ENCODE measurements at places on chromosomes 3 and 15. TPM values are rescaled to one million over a fixed set of nuclear protein-coding genes. Genes with fewer than 3 reads are reported as not detected.

Gene RTP1
- total RNA-seq, result not detected

Gene STRA6
- total RNA-seq, result 0.25 TPM

- DNase-seq, result no peak
Measured at GRCh38 chr3:105362021-105362665, 4.6 kb upstream of the ALCAM start.

Gene AGBL1
- total RNA-seq, result not detected

DNA sequence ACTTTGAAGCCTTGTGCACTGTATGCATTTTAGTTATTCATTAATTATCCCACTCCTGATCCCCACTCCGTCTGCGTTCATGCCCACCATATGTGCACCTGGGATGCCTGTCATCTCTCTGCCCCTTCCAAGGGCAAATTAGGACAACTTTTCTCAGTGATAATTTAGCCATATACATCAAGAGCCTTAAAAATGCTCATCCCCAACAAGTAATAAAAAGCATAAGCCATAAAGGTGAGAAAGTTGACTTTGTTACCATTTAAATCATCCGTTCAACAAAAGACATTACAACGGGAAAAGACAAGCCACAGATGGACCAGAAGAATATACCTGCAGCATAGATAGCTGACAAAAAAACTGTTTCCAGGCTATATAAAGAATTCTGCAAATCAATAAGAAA lies 131.4 kb upstream of the LINGO1 start:
- DNase-seq, result no peak

Gene CAV3
- total RNA-seq, result not detected

Gene ST8SIA2
- not detected for total RNA-seq

DNA sequence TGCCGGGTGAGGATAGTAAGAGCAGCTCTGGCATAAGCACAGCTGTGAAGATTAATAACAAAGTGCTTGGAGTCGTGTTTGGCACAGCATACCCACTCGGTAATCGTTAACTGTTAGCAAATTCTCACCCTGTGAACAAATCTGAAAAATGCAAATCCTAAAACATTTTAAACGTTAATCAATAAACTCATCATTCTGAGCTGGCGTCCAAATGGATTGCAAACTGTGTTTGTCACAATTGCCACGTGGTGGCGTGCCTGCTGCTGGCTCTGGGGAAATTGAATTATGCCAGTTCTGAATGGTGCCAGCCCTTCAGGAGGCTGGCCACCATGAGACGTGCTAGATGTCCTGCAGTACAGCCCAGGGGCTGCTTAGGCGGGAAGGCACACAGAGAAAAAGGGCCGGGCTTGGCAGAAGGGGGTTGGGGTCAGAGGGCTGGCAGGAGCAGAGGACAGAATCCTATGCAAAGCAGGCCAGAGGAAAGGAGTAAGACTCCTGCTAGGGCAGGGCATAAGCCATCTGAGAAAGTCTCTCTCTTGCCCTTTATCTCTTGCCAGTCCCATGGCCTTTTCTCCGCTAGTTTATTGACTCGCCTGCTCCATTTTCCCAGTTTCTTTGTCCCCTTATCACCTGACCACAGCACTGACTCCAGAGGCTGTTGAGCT lies 22.1 kb upstream of the POLG start:
- no peak for DNase-seq

- DNase-seq, result no peak
Measured at GRCh38 chr3:34388830-34389229, 590.4 kb downstream of the PDCD6IP start.

Gene MAN2C1
- 135 TPM for total RNA-seq

Gene SCN11A
- total RNA-seq, result 0.12 TPM

GRCh38 chr3:35968043-35968622 lies 328.8 kb downstream of the ARPP21 start:
- no peak for DNase-seq

DNA sequence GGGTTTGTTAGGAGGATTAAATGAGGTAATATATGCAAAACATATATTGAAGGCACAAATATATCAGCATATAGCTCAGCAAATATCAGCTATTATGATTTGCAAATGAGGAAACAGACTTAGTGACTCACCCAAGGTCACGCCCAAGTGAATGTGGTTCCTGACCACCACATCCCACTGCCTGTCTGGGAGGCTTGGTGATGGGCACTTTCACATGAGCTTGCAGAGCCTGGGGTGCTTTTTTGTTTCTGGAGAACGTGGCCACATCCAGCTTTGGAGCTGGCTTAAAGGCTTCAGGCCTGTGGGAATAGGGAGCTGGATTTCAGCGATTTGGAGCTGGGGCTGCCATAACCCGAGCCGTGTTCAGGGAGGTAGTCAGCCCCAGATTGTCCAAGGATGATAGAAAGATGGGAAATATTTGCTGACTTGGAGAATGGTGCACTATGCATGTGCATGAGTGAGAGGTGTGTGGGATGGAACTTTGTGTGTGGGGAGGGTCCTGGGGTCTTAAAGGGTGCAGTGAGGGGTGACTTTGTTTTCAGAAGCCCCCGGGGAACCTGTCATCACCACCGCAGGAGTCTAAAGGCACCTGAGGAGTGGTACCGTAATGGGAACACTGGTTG lies 12.0 kb upstream of the FGD5 start:
- peak; percentile 20 for DNase-seq

- DNase-seq, result no peak
Measured at GRCh38 chr3:42823351-42823750, 14.1 kb downstream of the ACKR2 start.

DNA sequence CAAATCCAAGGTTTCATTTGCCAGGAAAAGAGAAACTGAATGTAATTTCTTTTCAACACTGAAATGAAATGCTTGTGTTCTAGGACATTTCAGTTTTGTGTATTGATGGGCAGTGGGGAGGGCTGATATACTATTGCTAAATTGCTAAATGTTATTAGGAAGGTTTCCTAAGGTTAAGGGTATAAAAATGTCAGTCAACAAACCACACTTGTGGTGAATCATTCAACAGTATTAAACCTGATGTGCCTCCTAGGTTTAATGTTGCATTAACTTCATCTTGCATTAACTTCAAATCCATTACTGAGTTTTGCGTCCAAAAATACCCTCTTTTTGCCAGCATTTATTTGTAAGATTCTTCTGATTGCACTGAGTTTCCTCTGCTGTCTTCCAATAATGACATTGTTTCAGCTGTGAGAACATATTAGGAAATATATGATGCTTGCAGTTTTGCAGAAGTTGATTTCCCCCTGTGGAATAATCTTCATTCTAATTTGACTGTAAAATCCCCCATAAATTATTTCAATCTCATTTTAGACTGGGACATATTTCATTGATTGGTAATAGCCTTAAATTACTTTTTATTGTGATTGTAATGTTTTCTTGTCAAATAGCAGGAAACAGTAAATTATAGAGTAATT lies 758.3 kb downstream of the GBE1 start:
- no peak for DNase-seq

Gene PCOLCE2
- 1.3 TPM for total RNA-seq

DNA sequence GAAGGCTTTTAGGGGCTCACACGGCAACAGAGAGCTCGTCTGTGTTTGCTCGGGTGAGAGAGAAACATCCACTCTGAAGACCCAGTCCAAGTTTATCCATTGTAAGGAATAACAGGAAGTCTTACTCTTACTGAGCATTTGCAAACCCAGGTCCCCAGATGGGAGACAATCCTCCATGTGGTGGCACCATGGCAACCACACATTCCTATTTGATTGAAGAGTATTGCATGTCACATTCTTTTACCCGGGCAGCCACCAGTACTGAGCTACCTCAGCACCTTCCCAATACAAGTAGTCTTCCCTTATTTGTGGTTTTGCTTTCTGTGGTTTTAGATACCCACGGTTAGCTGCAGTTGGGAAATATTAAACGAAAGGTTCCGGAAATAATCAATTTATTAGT lies 302.9 kb upstream of the RASGRP1 start:
- DNase-seq, result no peak

DNA sequence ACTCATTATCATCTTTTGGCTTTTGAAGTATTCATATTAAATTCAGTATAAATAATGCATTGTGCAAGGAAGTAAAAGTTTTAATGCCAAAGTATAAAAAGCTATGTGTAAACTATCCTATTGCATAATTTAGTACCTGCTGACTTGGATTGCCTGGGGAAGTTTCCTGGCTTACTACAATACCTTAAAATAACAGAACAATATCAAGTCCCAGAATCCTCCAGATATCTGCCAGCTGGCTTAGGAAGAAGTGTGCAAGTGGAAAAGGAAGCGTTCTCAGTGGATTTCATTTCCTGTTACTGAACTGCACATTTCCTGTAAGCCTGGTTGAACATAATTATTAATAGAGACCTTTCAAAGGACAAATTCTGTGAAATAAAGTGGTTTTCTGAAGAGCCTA lies 236.7 kb downstream of the ADAMTSL3 start:
- DNase-seq, result no peak

Gene CKMT1A
- total RNA-seq, result not detected

DNA sequence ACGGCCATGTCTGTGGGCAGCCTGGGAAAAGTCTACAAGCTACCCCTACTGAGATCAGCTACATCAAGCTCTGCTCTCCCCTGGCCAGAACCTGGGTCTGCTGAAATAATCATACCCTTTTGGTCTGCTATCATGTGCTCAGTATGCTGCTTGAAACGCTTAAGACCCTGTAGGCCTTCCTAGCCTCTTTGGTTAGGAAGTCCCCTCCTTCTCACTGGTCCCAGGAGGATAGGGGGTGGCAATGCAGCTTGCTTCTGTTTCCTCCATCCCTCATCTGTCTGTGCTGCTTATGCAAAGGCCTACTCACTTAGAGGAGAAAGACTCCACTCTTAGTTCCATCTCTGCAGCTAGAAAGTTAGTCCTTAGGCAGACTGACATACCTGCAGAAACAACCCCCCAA lies 118.2 kb upstream of the RASGRP1 start:
- no peak for DNase-seq

GRCh38 chr15:77487469-77487842 lies 66.8 kb downstream of the HMG20A start:
- DNase-seq, result no peak

- DNase-seq, result no peak
Measured at GRCh38 chr15:48596841-48597240, 48.7 kb downstream of the FBN1 start.
